ENCODE measurements at places on chromosomes 6 and 20. TPM values are rescaled to one million over a fixed set of nuclear protein-coding genes. Genes with fewer than 3 reads are reported as not detected.
A peak's percentile ranks its signal among the peaks of the same experiment; 100 is the strongest.

The CLDN20 gene
- total RNA-seq = not detected

The INSM1 gene
- total RNA-seq = 7.4 TPM

The BNIP5 gene
- not detected for total RNA-seq

The ENPP3 gene
- 7.4 TPM for total RNA-seq

The OR12D2 gene
- total RNA-seq = not detected

The CDK5RAP1 gene
- total RNA-seq = 43.0 TPM

The ADGB gene
- not detected for total RNA-seq

The OR2H1 gene
- total RNA-seq = not detected

The SEL1L2 gene
- total RNA-seq = not detected

GRCh38 chr20:63689046-63690002 lies 7.1 kb upstream of the TNFRSF6B start:
- peaks cover 5% of the 10 kb centered on the region for H3K4me1 ChIP-seq
- no peak overlapping the region for H3K27ac ChIP-seq
- H3K27me3 ChIP-seq = no peaks in the 10 kb centered on the region
- peaks cover 2% of the 10 kb centered on the region for H3K36me3 ChIP-seq
- H3K4me3 ChIP-seq = no peak overlapping the region
- DNase-seq = no peak

DNA sequence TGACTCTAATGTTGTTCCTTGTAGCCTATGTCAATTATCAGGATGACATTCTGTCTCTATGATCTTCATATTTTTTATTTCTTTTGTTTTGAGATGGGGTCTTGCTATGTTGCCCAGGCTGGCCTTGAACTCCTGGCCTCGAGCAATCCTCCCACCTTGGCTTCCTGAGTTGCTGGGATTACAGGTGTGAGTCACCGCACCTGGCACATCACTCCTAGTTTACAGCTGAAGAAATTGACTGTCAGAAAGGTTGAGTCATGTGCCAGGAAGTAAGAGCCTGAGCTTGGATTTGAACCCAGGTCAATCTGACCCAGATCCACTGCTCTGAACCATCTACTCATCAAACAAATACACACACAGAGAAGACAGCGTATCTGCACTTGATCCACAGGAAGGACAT lies 14.4 kb downstream of the PPP1R3G start:
- H3K27me3 ChIP-seq = peaks cover 1% of the 10 kb centered on the region
- no peaks in the 10 kb centered on the region for H3K36me3 ChIP-seq
- no peak overlapping the region for H3K27ac ChIP-seq
- no peak for DNase-seq
- H3K4me1 ChIP-seq = no peaks in the 10 kb centered on the region

DNA sequence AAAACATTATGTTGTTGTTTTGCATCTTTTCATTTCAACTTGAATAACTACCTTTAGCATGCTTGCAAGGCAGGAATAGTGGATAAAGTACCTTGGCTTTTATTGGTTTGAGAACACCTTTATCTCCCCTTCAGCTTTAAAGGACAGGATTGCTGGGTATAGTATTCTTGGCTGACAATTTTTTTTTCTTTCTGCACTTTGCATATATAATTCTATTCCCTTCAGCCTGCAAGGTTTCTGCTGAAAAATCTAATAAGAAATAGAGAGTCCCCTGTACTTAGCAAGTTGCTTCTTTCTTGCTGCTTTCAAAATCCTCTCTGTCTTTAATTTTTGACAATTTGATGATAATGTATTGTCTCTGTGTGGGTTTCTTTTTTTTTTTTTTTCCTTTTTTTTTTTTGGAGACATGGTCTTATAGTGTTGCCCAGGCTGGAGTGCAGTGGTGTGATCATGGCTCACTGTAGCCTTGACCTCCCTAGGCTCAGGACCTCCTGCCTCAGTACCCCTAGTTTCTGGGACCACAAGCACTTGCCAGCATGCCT lies 47.1 kb downstream of the SMAP1 start:
- H3K27ac ChIP-seq = no peak overlapping the region
- no peaks in the 10 kb centered on the region for H3K27me3 ChIP-seq

DNA sequence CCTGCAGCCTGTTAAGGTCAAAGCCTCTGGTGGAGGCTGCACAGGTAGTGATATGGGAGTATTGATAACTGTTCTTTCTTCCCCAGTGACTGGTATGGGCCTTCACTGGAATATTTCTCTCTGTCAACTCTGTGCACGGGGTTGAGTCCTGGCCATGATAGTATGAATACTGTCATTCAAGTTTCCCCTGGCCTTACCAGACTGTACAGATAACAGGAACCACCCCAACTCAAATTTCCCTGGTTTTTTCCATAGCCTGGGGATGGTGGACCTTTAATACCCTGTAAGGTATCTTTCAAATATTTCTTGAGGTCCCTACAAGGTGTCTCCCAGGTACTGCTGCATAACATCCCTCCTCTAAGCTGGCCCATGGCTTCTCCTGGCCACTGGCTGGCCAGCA lies 51.4 kb upstream of the TNFAIP3 start:
- peaks cover 85% of the 10 kb centered on the region for H3K4me1 ChIP-seq
- peak overlapping the region; percentile 87 for H3K27ac ChIP-seq
- no peaks in the 10 kb centered on the region for H3K36me3 ChIP-seq
- no peak for DNase-seq

DNA sequence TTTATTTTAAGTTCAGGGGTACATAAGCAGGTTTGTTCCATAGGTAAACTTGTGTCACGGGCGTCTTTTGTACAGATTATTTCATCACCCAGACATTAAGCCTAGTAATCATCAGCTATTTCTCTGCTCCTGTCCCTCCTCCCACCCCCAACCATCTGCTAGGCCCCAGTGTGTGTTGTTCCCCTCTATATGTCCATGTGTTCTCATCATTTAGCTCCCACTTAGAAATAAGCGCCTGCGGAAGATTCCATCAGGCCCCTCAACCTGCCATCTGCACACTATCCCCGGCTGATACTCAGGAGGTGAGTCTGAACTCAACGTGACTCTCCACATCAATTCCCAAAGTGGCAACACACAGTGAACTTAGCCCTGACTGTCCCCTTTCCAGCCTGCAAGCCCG lies 228.0 kb upstream of the SYNDIG1 start:
- H3K4me3 ChIP-seq = no peak overlapping the region
- no peaks in the 10 kb centered on the region for H3K36me3 ChIP-seq
- H3K27ac ChIP-seq = no peak overlapping the region
- H3K27me3 ChIP-seq = peaks cover 16% of the 10 kb centered on the region

DNA sequence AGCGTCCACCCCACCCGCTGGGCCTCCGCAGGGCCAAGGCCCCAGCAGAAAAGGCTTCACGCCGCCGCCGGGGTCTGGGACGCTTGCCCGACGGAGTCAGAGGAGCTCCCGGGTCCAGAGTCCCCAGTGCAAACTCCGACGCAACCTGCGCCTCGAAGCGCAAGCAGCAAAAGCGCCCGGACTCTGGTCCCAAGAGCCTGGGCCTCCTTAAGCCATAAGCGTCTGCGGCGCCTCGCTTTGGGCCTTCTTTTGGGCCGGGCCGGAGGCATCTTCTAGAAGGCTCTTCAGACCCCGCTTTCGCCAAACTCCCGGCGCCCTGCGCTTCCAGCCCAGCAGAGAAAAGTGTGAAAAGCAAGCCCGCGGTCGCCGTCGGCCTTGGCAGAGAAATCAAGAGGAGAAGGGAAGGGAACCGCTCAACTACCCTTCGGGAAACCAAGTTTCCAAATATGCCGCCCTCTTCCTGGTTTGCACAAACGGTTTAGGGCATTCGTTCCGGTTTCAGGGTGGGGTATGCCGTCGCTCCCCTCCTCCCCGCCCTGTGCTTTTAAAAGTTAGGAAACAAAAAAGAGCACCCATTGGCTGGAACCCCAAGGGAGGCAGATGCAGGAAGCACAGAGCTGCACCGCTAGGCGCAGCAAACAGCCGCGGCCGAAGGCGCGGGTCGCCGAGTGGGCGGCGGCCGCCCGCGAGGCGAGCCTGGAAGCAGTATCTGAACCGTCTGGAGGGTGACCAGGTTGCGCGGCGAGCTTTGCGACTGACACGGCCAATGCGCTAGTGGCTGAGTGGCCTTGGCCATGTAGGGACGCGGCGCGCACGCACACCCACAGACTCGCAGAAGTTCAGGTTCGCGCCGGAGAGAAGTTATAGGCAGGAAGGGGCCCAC lies 1.2 kb downstream of the TBX18 start:
- H3K4me3 ChIP-seq = peak overlapping the region; percentile 56
- peaks cover 72% of the 10 kb centered on the region for H3K27me3 ChIP-seq
- DNase-seq = no peak
- no peaks in the 10 kb centered on the region for H3K36me3 ChIP-seq

DNA sequence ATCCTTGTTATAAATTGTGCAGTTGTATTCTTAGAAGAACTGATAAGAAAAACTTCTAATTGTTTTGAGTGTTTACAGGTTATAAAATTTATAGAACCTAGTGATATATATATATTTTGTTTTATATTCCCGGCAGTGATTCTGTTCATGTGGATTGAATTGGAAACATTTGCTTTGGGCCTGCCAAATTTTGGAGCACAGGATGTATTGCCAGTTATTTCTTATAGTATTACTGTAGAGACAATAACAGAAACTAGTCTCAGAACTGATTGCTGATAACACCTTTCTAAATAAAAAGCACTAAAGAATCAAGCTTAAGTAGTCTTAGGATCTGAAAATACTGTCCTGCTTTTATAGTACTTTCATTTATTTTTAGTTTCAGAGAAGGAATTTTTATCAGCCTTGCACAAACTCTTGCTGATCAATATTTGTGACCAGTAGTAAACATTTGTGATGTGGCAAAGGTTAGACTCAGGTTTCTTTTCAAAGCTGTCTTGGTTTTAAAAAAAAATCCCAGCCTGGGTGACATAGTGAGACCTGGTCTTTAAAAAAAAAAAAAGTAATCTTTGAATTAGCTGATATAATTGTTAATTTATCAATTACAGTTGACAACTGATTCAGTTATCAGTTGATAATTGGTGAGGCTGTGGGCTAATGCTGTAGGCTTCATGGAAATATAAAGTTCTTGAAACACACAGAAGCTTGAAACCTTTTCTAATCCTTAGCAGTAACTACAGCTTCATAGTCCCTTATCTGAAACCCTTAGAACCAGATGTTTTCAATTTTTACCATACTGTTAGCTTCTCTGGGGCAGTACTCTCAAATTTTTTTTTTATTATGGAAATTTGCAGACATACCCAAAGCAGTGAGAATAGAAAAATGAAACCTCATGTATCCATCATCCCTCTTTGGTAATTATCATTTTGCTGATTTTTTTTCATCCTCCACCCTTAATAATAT lies 42.4 kb downstream of the RNGTT start:
- no peak for DNase-seq
- no peak overlapping the region for H3K4me3 ChIP-seq
- no peaks in the 10 kb centered on the region for H3K27me3 ChIP-seq
- H3K27ac ChIP-seq = no peak overlapping the region
- peaks cover 17% of the 10 kb centered on the region for H3K4me1 ChIP-seq

DNA sequence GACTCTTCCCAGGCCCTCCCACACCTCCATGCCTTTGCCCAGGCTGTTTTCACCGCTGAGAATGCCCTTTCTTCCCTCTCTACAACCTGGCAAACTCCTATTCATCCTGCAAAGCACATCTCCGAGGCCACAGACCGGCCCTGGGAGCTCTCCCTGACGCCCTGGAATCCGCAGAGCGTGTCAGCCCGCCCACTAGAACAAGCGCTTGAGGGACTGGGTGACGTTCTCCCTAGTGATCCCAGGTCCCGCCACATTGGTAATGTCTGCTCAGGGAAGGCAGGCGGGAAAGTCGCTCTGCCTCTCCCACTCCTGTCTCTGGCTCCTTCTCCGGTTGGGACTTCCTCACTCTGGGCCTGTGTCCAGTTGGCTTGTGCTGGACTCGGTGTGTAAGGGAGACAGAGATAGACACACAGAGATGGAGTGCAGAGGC lies 61.6 kb downstream of the SRC start:
- no peak overlapping the region for H3K27ac ChIP-seq
- H3K27me3 ChIP-seq = peaks cover 33% of the 10 kb centered on the region
- peak overlapping the region; percentile 48 for H3K4me3 ChIP-seq
- no peak for DNase-seq
- peaks cover 15% of the 10 kb centered on the region for H3K4me1 ChIP-seq

DNA sequence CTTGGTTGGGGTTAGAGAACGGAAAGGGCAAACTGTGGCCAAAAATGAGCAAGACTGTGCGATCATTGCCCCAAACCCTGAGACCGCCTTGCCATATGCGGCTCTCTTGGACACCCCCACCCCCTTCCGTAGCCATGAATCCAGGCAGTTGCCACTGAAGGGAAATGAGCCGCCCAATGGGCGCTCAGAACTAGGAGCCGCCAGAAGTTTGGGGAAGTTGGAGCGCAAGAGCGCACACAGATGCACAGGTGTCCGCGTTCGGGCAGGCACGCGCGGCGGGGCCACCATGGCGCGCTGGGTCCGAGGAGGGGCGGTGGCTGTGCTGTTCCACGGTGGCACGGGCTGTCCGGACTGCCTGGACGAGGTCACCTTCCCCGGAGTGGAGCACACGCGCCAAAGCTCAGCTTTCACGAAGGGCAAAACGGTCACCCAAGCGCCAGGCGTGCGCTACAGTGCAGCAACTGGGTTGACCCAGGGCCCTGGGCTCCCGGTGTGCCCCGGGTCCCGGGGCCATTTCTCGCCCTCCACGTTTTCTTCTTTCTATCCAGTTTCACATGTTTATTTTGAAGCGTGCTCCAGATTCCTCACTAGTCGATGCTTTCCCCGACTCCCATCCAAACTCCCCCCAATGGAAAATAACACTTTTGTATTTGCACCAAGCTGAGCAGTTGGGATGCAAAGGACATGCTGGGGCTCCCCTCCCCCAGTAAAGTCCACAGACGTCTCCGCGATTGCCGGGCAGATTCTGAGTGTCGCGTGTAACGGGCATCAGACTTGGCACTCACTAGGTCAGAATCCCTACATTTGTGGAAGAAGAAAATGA lies 906 bp upstream of the PDE10A start:
- peaks cover 38% of the 10 kb centered on the region for H3K27me3 ChIP-seq
- no peak overlapping the region for H3K27ac ChIP-seq
- H3K4me1 ChIP-seq = peaks cover 6% of the 10 kb centered on the region
- no peak for DNase-seq

GRCh38 chr6:16493112-16493511 lies 254.7 kb downstream of the GMPR start:
- peaks cover 76% of the 10 kb centered on the region for H3K4me1 ChIP-seq
- peak overlapping the region; percentile 58 for H3K27ac ChIP-seq
- DNase-seq = no peak
- H3K4me3 ChIP-seq = no peak overlapping the region
- H3K27me3 ChIP-seq = no peaks in the 10 kb centered on the region

GRCh38 chr6:12148317-12148801 lies 136.2 kb downstream of the HIVEP1 start:
- no peak for DNase-seq
- H3K4me3 ChIP-seq = no peak overlapping the region
- peaks cover 8% of the 10 kb centered on the region for H3K36me3 ChIP-seq
- peak overlapping the region; percentile 88 for H3K27ac ChIP-seq
- H3K4me1 ChIP-seq = peaks cover 26% of the 10 kb centered on the region

GRCh38 chr6:85126485-85127167 lies 323.3 kb upstream of the NT5E start:
- H3K4me3 ChIP-seq = no peak overlapping the region
- no peaks in the 10 kb centered on the region for H3K27me3 ChIP-seq
- no peaks in the 10 kb centered on the region for H3K36me3 ChIP-seq
- no peaks in the 10 kb centered on the region for H3K4me1 ChIP-seq
- H3K27ac ChIP-seq = no peak overlapping the region
